ENCODE measurements at places on chromosomes 6 and 20. TPM values are rescaled to one million over a fixed set of nuclear protein-coding genes. Genes with fewer than 3 reads are reported as not detected.

DNA sequence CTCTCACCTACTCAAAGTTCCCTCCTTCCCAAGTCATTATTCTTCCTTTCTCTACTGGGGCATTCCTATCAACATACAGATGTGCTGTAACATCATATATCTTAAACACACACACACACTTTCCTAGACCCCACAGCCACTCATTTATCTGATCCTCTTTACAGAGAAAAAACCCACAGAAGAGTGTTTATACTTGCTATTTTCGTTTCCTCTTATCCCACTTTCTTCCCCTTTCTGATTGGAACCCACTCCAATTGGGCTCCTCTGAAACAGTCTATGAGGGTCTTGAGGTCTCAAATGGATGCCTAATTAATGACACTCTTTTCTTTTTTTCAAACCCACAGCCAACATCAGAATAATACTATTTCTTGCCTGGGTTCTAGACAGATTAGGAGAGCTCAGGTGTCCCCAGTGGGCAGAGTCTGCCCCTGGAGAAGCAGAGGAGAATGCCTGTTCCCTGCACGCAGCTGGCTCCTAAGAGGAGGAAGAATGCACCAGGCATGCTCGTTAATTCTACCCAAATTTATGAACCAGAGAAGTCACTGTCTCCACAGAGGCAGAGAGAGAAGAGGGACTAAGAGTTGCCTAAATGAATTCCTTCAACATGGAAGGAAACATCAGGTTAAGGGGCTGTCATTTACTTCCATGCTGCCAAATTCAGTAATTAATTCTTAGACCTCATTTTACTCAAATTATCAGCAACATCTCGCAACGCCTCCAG lies 65.9 kb downstream of the CRYBG1 start:
- DNase-seq = no peak

DNA sequence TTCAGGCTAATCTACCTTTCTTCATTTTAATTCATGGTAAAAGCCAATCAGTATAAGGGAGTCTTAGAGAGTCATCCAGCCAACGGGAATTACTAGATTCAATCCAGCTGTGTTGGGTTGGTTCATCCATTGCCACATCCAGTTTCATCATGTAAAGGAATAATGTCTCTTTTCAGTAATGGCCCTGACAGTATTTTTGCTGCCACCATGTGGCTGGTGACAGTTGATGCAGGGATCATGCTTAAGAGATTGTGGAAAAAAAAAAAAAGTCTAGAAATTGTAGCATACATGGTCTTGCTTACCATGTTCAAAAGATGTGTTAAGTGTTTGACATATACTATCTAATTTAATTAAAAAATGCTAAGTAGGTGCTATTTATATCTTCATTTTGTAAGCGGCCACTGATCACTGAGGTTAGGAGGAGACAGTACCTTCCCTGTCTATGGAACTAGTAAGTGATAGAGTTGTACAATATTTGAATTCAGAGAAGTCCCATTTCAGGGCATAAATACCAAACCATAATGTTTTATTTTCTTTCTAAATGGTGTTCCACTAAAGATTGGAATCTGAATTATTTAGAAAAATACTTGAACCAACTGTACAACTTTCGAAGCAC lies 135.9 kb downstream of the KHDRBS2 start:
- DNase-seq = no peak

DNA sequence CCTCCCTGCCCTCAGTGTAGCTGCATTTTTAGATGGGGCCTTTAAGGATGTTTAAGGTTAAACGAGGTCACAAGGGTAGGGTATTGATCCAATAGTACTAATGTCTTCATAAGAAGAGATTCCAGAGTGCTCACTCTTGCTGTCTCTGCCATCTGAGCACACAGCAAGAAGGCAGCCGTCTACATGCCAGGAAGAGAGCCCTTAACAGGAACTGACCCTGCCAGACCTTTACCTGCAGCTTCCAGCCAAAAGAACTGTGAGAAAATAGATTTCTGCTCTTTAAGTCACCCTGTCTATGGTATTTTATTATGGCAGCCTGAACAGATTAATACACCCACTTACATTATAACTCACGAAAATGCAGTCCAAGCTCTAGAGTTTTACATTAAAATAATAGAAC lies 685.3 kb upstream of the MARCKS start:
- no peak for DNase-seq

DNA sequence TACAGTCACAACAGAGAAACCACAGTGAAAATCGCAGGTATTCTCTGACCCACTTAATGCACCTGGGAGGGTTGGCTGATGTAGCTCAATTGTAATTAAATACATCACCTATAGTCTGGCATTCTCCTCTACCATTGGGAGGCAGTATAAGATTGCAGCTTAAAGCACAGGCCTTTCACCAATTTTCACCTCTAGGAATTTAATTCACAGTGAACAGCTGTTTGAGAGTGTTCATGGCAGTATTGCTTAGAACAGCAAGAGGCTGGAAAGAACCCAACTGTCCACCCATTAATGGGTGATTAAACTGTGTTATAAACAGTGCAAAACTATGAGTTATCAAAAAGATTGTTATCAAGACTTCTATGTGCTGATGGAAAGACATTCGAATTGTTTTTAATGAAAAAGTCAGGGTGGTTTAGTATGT lies 2.0 kb downstream of the EDEM2 start:
- DNase-seq = no peak

GRCh38 chr6:15253203-15254022 lies 7.5 kb downstream of the JARID2 start:
- DNase-seq = no peak

GRCh38 chr6:169884158-169884557 lies 132.7 kb downstream of the ERMARD start:
- no peak for DNase-seq

CST7 gene
- 2.5 TPM for total RNA-seq

RIMS1 gene
- 16.8 TPM for total RNA-seq
